ENCODE measurements at places on chromosomes 4 and X.

DNA sequence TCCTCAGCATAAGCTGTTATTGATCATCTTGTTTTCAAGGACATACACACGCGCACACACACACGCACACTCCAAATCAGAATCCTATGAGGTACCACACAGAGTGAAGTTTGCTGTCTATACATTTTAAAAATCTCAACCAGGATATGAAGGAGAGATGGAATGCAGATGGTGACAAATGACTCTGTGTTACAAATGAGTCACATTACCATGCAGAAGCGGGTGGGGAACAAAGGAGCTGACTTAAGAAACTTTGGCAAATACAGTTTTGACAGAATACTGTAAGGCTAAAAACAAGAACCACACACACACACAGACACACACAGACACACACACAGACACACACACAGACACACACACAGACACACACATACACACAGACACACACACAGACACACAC lies 81.7 kb downstream of the RELL1 start:
- peak; percentile 50 for DNase-seq

DNA sequence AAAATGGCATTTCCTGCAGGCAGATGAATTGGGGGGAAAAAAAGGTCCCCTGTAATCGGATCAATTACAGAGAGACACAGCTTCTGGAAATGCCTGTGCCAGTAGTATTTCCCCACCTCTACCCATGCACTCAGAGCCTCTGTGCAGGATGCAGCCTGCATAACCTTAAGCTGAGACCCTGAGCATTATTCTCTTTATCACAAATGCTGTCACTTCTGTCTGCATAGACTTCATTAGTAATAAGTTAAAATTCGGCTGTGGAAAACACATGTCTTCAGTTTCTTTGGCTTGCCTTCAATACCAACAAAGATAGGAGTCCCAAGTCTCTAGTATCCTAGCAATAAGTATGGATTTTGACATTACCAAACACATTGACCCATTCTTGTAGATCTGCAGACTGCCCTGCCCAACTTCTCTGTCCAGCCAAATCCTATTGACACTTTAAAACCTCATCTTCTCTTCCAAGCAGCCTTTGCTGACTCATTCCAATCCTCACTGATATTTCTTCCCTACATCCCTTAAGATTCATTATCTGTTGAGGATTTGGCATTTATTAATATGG lies 70.8 kb downstream of the LUZP4 start:
- peak; percentile 74 for DNase-seq

GRCh38 chr4:62162606-62163005 lies 962.5 kb downstream of the ADGRL3 start:
- no peak for DNase-seq

- DNase-seq: no peak
Measured at GRCh38 chr4:87530229-87530628, 1.1 kb upstream of the SPARCL1 start.

GRCh38 chr4:125368146-125368545 lies 53.4 kb downstream of the FAT4 start:
- peak; percentile 45 for DNase-seq

DNA sequence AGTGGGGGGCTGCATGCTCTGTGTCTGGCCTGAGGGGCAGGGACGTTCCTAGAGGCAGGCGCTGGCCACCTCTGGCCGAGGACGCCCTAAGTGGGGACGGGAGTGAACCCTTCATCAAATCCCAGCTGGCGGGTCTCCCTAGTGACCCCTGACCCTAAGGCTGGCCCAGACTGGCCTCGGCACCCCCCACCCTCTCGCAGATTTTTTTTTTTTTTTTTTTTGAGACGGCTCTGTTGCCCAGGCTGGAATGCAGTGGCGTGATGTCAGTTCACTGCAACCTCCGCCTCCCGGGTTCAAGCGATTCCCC lies 988 bp upstream of the MXD4 start:
- no peak for DNase-seq

DNA sequence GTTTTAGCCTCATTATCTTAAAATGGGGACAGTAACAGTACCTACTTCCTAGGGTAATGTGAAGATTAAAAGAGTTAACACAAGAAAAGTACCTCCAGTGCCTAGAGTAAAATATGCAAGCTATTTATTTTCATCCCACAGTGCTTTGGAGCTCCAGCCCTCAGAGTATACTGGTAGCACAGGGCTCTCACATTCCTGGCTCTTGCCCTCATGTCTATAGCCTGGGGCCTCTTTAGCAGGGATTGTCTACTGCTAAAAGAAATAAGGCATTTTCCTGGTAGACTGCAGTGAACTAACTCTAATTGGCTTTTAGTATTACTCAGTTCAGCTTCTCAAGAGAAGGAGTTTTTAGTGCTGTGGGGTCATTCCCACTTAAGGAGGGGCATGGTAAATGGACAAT lies 60.8 kb downstream of the RRAGB start:
- no peak for DNase-seq

DNA sequence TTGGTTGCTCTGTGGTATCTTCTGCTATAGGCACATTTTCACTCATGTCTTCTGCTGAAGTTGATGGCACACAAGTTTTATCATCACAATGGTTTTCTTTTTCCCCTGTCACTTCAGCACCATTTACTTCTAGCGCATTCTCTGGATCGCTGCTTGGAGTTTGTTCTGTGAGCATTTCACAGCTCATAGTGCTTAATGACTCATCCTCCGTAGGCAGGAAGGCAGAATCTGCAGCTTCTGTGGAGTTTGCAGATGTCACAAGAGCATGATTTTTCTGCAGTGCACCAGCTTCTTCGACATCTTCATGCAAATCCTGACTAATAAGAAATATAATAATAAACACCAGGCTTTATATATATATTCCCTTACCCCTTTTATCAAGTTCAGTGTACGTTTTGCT lies 83.6 kb downstream of the CHM start:
- peak; percentile 66 for DNase-seq

DNA sequence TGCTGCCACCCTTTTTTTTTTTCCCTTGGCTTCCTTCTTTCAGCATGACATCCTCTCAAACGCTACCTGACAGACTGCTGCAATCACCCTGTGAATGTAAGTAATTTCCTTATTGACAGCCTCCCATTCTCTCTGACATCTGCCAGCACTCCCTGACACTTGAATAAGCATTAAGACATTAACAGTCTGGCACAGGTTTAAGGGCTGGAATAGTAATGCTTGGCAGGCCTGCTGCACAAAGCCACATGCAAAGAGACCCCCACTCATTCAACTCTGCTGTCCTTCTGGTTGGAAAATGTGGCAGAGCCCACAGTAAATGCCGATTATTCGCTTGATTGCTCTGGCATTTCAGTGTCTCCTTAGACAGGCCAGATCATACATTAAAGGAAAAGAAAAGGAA lies 28.1 kb upstream of the RASGEF1B start:
- DNase-seq: no peak

GRCh38 chr4:87865960-87866598 lies 33.3 kb downstream of the MEPE start:
- peak; percentile 57 for DNase-seq
